ENCODE measurements at places on chromosomes 2 and 18.

DNA sequence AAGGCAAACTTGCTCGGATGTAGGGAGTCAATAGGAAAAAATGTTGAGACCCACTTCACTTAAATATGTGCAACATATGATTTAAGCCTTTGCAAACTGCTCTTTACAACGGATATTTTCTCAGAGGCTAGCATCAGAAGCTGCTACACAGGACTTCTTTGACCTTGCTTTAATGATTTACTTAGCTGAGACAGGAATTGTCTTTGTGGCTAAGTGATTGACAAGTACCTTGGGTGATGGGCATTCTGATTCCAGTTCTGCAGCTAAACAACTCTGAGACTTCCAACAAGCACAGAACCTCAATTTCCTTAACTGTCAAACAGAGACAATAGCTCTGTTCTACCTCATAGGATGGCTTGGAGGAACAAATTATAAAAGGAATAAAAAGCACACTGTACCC lies 150.2 kb downstream of the NCKAP5 start:
- no peak for DNase-seq

- DNase-seq = no peak
These were observed 594.4 kb upstream of the ID2 start for GRCh38 chr2:8087480-8087840.

- DNase-seq = no peak
These were observed 214.5 kb downstream of the TMEM182 start for GRCh38 chr2:102975996-102976975.

GRCh38 chr2:99775585-99775984 lies 285.8 kb upstream of the REV1 start:
- no peak for DNase-seq

DNA sequence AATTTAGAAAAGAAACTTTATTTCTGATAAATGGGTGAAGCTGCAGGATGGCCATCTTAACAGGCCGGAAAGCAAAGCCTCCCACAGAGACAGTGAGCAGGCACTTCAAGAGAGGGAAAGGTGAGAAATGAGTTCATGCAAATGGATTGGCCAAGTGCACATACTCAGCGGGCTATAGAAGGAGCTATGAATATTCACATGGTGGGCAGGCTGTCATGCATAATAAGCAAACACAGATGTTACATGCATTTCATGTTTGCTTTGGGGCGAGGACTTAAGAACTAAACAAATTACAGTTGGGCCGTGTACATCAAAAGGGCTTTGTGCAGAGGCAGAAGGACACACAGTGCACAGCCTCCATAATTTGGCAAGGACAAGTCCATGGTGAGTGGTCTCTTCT lies 69.8 kb upstream of the MAL start:
- DNase-seq = no peak

DNA sequence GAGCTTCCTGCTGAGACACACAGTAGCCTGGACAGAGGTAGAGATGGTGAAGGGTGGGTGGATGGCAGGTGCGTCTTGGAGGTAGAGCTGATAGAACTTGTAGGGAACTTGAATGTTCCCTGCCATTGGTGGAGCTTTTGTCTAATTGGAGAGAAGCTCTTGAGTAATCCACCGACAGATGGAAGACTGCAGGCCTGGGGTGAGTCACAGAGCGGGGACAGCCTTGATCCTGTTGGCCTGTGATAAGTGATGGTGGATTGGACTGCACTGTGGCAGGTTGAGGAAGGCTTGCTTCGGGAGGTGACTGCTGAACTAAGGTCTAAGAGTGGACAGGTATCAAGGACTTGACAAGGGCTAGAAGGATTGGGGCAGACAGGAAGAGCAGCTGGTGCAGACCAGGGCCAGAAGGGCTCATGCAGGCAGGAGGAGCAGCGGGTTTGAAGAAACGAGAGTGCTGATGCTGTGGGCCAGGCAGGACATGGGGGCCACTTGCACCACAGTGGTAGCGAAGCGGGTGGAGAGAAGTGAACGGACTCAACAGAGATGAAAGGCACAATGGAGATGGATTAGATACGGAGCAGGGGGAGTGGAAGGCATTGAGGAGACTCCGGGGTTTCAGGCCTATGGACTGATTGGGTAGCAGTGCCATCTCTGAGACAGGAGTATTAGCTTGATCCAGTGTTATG lies 16.3 kb downstream of the CABLES1 start:
- no peak for DNase-seq

DNA sequence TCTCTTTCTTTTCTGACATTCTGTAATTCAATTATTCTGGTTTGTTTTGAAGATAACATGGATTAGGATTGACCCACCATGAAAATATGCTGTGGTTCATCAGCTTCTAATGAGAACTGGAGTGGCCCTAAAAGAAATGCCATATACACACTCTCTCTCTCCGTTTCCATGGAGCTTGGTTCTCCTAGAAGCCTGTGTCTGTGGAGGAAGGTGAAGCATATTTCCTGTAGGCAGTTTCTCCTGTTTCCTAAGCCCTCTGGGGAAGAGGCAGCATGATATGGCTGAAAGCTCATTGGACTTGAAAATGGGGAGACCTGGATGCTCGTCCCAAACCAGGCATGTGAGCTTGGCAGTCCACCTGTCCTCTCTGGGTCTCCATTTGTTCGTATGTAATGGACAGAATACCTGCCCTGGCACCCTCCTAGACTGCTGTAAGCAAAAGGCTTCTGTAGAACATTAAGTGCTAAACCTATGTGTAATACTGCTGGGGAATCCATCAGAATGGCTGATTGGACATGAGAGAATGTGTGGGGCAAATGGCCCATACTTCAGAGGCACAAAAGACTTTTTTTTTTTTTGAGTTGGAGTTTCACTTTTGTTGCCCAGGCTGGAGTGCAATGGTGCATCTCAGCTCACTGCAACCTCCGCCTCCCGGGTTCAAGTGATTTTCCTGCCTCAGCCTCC lies 75.3 kb upstream of the PPP1CB start:
- no peak for DNase-seq

- no peak for DNase-seq
These were observed 4.3 kb downstream of the IGFBP5 start for GRCh38 chr2:216690853-216691741.

- DNase-seq = no peak
These were observed 735.5 kb downstream of the CBLN2 start for GRCh38 chr18:71808616-71809015.

DNA sequence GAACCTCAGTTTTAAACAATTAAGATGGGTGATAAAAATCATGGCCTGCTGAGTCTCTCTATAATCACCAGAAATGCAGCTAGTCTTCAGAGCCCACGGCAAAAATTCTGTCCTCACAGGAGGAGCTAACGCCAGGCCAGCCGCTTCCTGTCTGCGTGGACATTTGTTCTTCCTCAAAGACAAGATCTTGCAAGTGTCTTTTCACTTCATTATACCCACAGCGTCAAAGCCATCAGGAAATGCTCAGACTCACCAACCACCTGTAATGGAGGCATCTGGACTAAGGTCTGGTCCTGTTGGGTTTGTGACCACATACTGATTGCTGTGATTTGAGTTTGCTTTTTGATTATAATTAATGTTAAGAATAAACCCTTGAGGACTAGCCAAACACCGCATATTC lies 473.8 kb upstream of the MC4R start:
- DNase-seq = no peak

DNA sequence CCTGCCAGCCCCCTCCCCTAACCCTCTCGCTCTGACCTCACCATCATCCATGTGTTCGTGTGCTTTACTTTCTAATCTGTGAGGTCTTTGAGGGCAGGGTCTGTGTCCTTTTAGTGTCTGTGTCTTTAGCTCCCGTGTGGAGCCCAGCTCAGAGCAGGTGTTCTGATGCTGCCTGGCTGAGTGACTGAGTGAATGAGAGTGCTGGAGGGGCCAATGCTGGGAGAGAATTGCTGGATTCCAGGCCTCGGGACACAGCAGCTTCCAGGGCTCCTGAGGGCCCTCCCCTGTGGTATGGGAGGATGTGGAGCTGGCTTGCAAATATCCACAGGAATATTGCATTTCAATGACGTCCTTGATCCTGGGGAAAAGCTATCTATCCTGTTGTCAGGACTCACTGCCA lies 160.6 kb downstream of the ANKRD30B start:
- no peak for DNase-seq

DNA sequence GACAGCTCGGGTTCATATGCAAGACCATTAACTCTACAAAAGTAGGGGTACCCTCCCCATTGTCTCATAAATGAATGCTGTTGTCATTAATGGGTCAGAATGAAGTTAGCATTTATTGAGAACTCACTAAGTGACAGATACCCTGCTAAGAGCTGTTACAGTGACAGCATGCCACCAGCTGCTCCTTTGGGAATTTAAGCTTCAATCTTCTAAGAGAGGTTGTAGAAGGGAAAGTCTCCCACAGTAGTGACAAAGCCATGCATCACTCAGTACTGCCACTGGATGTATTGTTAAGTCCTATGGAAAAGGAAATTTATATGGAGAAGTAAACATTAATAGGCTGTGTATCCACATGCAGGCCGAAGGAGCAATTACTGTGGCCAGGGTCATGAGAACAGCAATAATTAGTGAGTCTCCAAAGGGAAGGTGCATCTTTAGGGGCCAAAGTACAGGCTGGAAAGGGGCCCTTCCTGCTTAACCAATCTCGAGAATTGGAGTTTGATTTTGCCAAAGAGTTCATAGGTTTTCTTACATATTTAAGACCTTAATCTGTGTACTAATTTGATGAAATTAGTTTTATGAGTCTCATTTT lies 64.5 kb upstream of the FAM124B start:
- no peak for DNase-seq

Measured in brain pericyte (primary cell).